ENCODE measurements at places on chromosomes 6 and 20.
A peak's percentile ranks its signal among the peaks of the same experiment; 100 is the strongest.

DNA sequence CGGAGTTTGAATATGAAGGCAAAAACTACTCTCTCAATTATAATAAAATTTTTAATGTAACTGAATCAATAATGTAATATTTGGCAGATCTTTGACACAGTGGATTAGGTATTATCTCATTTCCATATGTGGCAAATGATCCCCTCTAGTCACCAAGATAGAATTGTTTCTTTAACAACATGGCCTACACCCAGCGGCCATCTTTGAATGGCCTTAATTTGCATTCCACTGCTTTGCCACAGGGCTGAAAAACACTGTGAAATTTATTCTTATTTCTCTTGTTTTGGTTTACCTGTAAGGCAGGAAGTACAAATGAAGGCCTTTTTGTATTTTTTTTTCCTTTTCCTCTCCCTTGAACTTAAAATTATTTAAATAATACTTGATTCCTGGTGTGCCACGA, 162.6 kb upstream of the SCGN start:
- no peak for DNase-seq

GRCh38 chr6:47334334-47334733, 24.6 kb upstream of the TNFRSF21 start:
- no peak for DNase-seq

- no peak for DNase-seq
Observed at GRCh38 chr6:7442467-7442866, 52.9 kb downstream of the RIOK1 start.

DNA sequence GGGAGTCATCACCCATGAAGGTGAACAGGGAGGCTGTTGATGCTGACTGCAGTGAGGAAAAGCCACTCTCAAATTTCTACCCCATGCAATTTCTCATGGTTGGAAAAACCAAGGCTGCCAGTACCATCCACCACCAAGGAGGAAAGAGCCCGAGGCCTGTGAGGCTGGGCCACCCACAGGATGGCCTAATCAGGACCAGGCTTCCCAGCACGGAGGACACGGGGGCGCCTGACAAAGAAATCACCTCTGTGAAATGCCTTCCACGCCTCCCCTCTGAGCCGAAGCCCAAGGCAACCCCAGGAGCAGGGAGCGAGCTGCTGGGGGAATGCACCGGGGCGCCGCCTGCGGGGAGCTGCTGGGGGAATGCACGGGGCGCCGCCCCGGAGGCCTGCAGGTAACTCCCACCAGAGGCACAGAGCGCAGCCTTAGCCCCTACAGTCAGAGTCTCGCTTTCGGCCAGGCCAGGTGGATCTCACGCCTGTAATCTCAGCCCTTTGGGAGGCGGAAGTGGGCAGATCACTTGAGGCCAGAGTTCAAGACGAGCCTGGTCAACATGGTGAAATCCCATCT, 26.9 kb downstream of the FOXF2 start:
- no peak for DNase-seq

- DNase-seq = no peak
Observed at GRCh38 chr20:29410806-29411457, 1846.5 kb upstream of the DEFB115 start.

GRCh38 chr20:51335329-51335841, 207.1 kb downstream of the NFATC2 start:
- DNase-seq = no peak

DNA sequence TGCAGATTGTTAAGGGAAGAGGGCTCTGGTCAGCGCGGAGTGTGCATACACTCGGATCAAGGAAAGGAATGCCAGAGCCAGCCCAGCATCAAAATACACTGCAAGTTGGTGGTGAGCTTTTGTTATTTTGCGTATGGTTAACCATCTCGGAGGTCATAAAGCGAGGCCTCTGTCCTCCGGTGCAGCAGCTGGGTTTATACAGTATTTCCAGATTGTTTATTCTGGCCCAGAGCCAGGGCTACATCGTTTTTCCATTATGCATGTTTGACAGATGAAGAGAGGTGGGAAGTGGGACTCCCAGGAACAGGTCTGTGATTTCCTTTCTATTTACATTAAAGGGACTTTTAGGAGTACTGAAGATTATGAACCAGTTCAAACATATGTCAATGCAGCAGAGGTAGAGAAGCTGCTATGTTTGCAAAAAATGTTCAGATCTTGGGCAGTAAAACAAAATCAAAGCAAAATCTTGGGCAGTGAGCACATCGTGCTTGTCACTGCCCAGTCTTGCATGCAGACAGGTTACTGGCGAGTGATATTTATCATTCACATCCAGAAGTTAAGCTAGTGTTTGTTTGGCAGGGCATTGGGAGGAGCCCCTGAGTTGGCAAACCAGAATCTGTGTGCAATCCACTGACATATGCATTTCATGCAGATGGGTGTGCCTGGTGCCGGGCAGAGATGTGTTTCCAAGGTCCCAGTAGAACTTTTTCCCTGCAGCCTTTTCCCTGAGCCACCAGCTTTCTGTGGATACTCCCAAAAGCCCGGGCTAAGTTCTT, 256.3 kb upstream of the TAB2 start:
- DNase-seq = no peak

GRCh38 chr20:14597206-14597715, 259.8 kb upstream of the FLRT3 start:
- DNase-seq = no peak

DNA sequence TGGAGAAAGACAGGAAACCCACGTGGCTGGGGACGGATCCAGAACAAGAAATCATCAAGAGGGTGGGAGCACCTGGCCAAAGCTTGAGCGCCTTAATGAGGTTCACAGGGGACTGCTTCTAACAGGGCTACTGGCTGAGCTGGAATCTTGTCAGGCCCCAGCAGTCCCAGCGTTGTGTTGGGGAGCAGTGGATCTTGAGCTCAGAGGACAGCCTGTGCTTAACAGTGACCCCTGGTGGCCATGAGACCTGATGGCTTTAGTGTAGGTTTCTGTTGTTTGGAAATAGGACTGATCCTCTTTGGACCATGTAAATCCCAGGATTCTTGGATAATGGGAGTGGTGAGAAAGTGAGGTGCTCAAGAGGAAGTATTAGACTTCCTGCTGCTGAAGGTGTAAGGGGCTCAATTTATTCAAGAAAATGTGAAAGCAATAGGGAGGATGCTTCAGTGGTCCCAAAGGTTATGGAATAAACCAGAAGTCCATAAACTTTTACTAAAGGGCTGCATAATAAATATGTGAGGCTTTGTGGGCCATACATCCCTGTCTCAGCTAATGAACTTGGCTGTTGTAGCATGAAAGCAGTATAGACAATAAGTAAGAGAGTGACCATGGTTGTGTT, 216.2 kb downstream of the NFATC2 start:
- peak; percentile 36 for DNase-seq

DNA sequence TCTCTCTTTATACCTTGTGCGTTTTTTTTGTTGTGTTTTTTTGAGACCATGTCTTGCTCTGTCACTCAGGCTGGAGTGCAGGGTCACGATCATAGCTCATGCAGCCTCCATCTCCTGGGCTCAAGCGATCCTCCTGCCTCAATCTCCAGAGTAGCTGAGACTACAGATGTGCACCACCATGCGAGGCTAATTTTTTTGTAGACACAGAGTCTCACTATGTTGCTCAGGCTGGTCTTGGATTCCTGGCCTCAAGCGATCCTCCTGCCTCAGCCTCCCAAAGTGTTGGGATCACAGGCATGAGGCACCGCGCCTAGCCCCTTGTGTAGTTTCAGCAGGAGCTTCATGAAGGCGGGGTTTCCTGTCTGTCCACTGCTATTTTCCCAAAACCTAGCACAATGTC, 27.3 kb downstream of the PDRG1 start:
- DNase-seq = no peak
